Prostate gland (tissue), 2 donors: ENCODE measurements at places on chromosomes 11 and 22. TPM values are rescaled to one million over a fixed set of nuclear protein-coding genes. Genes with fewer than 3 reads are reported as not detected.

Gene CREBZF
- total RNA-seq, result 50.2 TPM

Gene ADORA2A
- total RNA-seq, result 3.7 TPM

DNA sequence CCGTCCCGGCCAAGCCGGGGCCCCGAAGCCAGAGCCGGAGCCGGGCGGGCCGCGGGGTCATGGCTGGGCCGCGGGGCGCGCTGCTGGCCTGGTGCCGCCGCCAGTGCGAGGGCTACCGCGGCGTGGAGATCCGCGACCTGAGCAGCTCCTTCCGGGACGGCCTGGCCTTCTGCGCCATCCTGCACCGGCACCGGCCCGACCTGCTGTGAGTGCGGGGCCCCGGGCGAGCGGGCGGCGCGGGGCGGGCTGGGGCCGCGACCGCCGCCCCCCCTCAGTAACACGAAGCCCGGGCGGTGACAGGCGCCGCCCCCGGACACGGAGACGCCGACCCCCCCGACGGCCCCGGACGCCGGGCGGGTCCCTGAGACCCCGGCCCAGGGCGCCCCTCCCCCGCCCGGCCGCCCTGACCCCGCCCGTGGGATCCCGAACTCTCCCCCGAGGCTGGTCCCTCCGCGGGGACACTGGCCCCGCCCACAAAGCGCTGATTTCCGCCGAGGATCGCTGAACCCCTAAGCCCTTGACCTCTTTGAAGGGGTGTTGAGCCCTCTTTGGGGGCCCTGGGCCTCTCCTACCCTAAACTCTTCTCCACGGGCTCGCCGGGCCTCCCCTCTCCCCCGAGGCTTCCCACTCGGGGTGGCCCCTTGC lies 389 bp downstream of the MICALL1 start:
- H3K4me3 ChIP-seq, result peak overlapping the region; percentile 77
- H3K36me3 ChIP-seq, result no peaks in the 10 kb centered on the region
- DNase-seq, result no peak
- peaks cover 2% of the 10 kb centered on the region for H3K4me1 ChIP-seq
- no peaks in the 10 kb centered on the region for H3K27me3 ChIP-seq

GRCh38 chr22:47144791-47145425 lies 382.5 kb downstream of the TBC1D22A start:
- no peaks in the 10 kb centered on the region for H3K36me3 ChIP-seq
- DNase-seq, result peak; percentile 91
- H3K27me3 ChIP-seq, result no peaks in the 10 kb centered on the region
- peaks cover 19% of the 10 kb centered on the region for H3K4me1 ChIP-seq
- no peak overlapping the region for H3K4me3 ChIP-seq

GRCh38 chr11:12216671-12217374 lies 106.4 kb downstream of the MICAL2 start:
- no peak overlapping the region for H3K4me3 ChIP-seq
- H3K4me1 ChIP-seq, result peaks cover 24% of the 10 kb centered on the region
- no peaks in the 10 kb centered on the region for H3K36me3 ChIP-seq
- DNase-seq, result peak; percentile 33
- H3K27ac ChIP-seq, result no peak overlapping the region

- H3K27ac ChIP-seq, result no peak overlapping the region
- H3K4me1 ChIP-seq, result no peaks in the 10 kb centered on the region
- no peak for DNase-seq
- no peak overlapping the region for H3K4me3 ChIP-seq
- no peaks in the 10 kb centered on the region for H3K36me3 ChIP-seq
- no peaks in the 10 kb centered on the region for H3K27me3 ChIP-seq
Observed at GRCh38 chr22:19537941-19538488, 13.8 kb upstream of the CLDN5 start.
